Cardiac ventricle fibroblast (primary cell): ENCODE measurements at places on chromosomes 1 and 21. TPM values are rescaled to one million over a fixed set of nuclear protein-coding genes. Genes with fewer than 3 reads are reported as not detected.

The MX2 gene
- total RNA-seq = 6.3 and 9.9 TPM in 2 replicates

The GBP4 gene
- total RNA-seq = 0.94 and 6.9 TPM in 2 replicates

The FCGR3B gene
- not detected in 2 replicates for total RNA-seq

The SLC6A9 gene
- 4.4 and 6.3 TPM in 2 replicates for total RNA-seq

The CD53 gene
- not detected in 2 replicates for total RNA-seq

The PIGC gene
- 12.0 and 15.5 TPM in 2 replicates for total RNA-seq

The LRRC71 gene
- not detected in 2 replicates for total RNA-seq

The PLEKHM2 gene
- 58.3 and 70.7 TPM in 2 replicates for total RNA-seq

The GRHL3 gene
- total RNA-seq = 0.05 TPM in 1 of 2 replicates, not detected in the other

The CLCA4 gene
- not detected in 2 replicates for total RNA-seq
